ENCODE measurements at places on chromosomes 16 and 17. TPM values are rescaled to one million over a fixed set of nuclear protein-coding genes. Genes with fewer than 3 reads are reported as not detected.
A peak's percentile ranks its signal among the peaks of the same experiment; 100 is the strongest.

- no peaks in the 10 kb centered on the region for H3K36me3 ChIP-seq
- H3K4me3 ChIP-seq: peak overlapping the region; percentile 31
- H3K4me1 ChIP-seq: peaks cover 19% of the 10 kb centered on the region
Measured at GRCh38 chr16:58501242-58502131, 1.5 kb downstream of the NDRG4 start.

DNA sequence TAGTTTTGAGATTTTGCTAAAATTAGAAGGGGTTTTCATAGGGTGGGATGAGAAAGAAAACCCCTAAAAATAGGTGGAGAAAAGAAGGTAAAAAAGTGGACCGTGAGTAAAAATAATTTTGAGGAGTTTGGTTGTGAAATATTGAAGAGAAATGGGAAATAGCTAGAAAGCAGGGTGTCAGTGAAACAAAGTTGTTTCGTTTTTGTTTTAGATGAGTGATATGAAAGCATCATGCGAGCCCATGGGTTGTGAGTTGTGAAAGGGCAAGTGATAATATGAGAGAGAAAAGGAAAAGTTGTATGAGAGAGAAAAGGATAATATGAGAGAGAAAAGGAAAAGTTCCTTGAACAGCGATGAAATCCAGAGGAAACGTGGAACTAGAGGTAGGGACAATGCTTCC, 7.3 kb upstream of the SMIM36 start:
- no peak overlapping the region for H3K4me3 ChIP-seq
- no peaks in the 10 kb centered on the region for H3K36me3 ChIP-seq
- no peaks in the 10 kb centered on the region for H3K27me3 ChIP-seq
- no peaks in the 10 kb centered on the region for H3K4me1 ChIP-seq

- DNase-seq: peak; percentile 68
- H3K4me3 ChIP-seq: no peak overlapping the region
- H3K4me1 ChIP-seq: peaks cover 8% of the 10 kb centered on the region
Measured at GRCh38 chr17:29233301-29233700, 13.4 kb upstream of the CRYBA1 start.

SLC52A1 gene
- 3.2 TPM for polyA plus RNA-seq

PIK3R6 gene
- 2.4 TPM for polyA plus RNA-seq
